ENCODE measurements at places on chromosomes 1 and 21.

- no peak for DNase-seq
Observed at GRCh38 chr1:10669570-10669969, 126.9 kb downstream of the CASZ1 start.

DNA sequence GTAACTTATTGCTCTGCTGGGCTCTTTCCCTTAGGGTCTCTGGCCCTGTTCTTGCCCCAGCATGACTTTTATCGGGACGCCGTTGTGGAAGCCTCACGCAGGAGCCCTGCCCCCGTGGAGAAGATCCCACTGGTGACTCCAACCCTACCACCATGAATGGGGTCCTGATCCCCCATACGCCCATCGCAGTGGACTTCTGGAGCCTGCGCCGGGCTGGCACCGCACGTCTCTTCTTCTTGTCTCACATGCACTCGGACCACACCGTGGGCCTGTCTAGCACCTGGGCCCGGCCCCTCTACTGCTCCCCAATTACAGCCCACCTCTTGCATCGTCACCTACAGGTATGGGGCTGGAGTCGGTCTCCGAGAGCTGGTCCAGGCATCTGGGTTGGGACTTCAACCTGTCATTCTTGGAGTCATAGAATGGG lies 322 bp downstream of the DCLRE1B start:
- DNase-seq: no peak

DNA sequence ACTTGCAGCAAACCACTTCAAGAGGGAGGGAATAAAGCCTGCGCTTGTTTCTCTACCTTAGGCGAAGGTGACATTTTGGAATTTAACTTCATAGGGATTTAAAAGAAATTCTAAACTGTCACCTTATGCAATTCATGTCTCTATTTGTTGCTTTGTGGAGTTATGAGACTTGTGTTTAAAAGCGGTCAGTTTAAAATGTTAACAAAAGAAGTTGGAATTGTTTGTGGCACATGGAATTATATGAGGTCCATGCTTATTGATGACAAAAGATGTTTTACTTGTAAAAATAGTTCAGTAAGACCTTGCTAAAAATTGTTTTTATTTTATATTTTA lies 15.8 kb downstream of the NR5A2 start:
- DNase-seq: no peak

GRCh38 chr1:75342786-75343185 lies 208.6 kb downstream of the LHX8 start:
- DNase-seq: no peak

DNA sequence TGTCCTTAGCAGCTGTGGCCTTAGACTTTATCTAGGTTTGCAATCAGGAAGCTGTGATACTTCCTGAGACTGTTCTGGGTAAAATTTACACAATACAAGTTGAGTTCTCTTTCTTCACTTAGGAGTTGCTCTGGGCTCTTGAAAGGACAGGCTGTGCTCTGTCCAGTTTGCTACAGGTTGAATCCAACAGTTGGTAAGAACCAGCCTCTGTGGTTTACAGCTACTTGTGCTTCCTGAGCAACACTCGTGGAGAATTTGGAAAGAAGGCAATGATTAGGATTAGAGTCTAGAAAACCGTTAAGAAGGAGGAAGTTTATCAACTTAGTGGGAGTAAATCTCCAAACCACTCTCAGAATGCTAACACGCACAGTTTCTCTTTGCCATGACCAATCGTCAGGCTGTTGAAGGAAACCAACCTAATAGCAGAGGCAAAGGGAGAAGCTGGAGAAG lies 26.8 kb downstream of the GFI1 start:
- no peak for DNase-seq

DNA sequence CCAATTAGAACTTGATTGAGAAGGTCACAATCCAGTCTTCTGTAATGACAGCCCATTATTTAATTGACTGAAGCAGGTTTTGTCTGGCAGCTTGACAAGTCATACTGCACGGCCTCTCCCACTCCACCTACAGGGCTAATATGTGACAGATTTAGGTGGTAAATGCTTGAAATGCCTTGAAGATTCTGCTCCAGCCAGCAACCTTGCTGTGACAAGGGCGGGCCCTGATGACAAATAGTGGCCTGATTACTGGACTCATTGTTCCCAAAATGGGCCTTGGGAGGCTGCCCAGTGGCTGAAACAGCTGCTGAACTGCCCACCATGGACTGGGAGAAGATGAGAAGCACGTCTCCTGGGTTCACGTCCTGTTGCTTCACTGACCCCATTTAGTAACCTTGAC lies 30.0 kb upstream of the CRNN start:
- no peak for DNase-seq

DNA sequence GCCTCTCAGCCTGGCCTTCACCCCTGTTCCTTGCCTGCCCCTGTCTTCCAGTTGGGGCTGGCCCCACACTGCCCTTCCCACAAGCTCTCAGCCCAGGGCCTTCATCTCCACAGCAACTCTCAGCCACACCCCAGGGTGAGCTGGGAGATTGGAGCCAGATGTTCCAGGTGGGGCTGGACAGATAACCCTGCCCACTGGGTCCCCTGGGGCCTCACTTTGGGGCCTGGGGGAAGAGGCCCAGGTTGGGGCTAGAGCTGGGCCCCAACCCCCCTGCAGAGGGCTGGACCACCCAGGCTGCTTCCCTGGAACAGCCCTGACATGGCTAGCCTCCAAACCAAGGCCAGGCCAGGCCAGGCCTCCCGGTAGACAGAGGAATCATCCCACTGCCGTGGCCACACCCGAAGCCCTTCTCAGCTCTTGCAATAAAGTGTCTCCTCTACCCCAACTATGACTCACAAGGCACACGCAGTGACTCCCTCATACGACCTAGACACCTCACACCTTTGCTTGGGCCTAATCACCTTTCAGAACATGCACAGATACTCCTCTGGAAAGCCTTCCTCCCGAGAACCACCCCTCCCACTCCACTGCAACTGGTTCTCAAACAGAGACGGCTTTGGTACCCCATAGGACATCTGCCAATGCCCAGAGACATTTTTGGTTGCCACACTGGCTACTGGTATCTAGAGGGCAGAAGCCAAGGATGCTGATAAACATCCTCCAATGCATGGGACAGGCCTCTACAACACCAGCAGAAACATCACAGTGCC lies 22.2 kb downstream of the SLC2A1 start:
- DNase-seq: no peak

GRCh38 chr1:15709226-15709625 lies 25.1 kb downstream of the PLEKHM2 start:
- DNase-seq: no peak

GRCh38 chr1:101167891-101168290 lies 68.9 kb upstream of the S1PR1 start:
- DNase-seq: no peak

DNA sequence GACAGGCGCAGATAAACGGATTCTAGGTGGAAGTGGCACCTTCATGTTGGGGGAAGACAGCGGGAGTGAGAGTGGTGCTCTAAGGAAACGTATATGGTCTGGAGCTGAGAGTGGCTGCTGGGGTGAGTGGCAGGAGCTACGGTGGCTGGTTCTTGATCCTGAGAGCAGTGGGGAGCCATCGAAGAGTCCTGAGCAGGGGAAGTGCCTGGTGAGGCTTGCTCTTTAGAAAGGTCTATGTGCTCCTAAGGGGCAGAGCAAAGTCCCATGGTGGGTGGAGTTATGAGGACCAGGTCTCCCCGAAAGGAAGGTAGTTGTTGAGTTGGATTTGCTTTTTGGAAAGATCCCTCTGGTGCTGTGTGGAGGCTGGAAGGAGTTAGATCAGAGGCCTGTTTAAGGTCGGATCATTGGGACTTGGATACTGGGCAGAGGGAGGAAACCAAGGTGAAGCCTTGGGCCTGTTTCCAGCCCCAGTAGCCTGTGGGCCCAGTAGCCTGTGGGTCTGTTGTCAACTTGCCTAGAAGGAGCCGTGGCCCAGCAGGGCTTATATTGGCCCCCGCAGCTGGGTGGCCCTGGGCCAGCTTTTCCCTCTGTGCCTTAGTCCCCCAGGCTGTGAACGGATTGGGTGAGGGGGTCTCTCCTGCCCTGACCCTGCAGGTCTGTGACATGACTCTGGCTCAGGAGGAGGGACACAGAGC lies 33.0 kb downstream of the ACOT11 start:
- DNase-seq: no peak

- no peak for DNase-seq
Observed at GRCh38 chr21:28337315-28337714, 655.4 kb downstream of the LTN1 start.

GRCh38 chr1:1462318-1462966 lies 9.1 kb upstream of the ATAD3B start:
- no peak for DNase-seq

DNA sequence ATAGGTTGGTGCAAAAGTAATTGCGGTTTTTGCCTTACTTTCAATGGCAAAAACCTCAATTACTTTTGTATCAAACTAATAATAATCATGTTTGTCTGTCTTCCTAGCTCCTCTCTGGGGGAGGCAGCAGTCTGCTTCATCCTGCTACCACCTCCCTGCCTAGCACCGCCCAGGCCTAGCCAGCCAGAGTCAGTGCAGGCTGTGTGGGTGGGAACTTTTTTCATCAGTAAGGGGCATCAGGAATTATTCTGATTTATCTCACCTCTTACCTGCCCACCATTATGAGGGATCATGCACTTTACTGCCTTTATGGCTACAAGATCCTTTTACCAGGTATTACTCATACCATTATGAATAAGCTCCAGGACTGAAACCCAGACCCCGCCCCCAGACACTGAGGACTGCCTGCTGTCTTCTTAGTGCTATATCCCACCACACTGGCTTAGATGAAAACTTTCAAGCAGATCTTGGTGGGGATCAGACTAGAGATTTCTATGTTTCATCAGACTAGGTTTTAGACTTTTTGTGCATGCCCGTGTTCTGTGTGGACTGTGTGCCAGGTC lies 116.4 kb downstream of the PBX1 start:
- DNase-seq: no peak

GRCh38 chr1:63987014-63987627 lies 213.3 kb downstream of the ROR1 start:
- no peak for DNase-seq

DNA sequence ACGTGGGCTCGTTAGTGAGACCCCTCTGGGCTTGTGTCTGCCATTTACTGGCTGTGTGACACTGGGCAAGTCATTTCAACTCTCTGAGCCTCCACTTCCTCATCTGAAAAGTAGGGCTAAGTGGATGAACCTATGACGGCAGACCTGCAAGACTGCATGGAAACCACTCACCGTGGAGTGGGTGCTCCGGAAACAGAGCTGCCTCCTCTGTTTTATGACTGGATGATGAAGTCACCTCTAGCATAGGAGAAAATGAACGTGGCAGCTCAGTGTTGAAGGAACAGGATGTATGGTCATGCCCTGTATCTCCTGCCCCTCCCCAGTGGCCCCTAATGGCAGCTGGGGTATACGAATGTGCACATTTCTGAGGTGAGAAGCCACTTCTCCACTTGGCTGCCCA lies 40.5 kb downstream of the STPG1 start:
- DNase-seq: no peak
